NCI-H2029 (cell line): ENCODE measurements at places on chromosomes 11 and 22.
A peak's percentile ranks its signal among the peaks of the same experiment; 100 is the strongest.

DNA sequence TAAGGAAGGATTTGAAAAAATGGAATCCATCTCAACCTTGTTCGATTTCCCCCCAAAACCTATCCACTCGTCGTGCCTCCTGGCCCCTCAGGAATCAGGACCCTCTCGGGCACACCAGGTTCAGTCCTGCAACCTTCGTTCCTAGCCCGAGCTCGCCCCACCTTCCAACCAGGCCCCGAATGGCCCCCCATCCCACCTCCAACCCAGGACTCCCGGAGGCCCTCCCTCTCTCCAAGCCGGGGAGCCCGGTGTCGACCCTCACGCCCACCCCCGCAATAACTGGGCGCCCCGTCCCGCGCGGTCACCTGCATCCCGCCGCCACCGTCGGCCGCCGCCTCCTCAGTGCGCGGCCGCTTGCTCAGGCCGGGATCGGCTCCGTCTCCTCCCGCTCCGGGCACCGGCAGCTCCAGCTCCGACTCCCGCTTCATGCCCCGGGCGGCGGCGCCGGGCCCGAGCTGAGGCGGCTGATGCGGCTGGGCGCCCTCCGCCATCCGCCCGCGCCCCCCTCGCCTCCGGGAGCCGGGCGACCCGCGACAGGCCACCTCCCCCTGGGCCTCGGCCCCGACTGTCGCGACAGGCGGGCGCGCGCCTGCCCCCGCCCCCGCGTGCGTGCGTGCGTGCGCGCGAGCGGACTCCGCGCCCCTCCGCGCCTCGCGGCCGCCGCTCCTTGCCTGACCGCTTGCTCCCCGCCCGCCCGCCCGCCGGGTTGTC lies 534 bp downstream of the RBFOX2 start:
- DNase-seq = peak; percentile 28

- DNase-seq = peak; percentile 17
Observed at GRCh38 chr11:126114486-126115126, 51.9 kb upstream of the CDON start.

- DNase-seq = no peak
Observed at GRCh38 chr22:38111925-38112355, 1.5 kb upstream of the BAIAP2L2 start.

- DNase-seq = no peak
Observed at GRCh38 chr11:91904792-91905785, 319.5 kb upstream of the FAT3 start.

DNA sequence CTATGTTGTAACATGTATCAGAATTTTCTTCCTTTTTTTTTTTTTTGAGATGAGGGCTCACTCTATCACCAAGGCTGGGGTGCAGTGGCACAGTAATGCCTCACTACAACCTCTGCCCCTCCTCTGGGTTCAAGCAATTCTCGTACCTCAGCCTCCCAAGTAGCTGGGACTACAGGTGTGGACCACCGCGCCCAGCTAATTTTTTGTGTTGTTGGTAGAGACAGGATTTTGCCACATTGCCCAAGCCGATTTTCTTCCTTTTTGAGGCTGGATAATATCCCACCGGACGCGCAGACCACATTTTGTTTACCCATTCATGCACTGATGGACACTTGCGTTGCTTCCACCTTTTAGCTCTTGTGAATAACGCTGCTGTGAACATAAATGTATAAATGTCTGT lies 97.0 kb downstream of the BRD1 start:
- no peak for DNase-seq

GRCh38 chr11:118241764-118242098 lies 10.4 kb downstream of the MPZL3 start:
- no peak for DNase-seq

GRCh38 chr22:45564349-45565030 lies 61.8 kb downstream of the FBLN1 start:
- no peak for DNase-seq

- no peak for DNase-seq
Observed at GRCh38 chr11:34468209-34468841, 29.6 kb downstream of the CAT start.

DNA sequence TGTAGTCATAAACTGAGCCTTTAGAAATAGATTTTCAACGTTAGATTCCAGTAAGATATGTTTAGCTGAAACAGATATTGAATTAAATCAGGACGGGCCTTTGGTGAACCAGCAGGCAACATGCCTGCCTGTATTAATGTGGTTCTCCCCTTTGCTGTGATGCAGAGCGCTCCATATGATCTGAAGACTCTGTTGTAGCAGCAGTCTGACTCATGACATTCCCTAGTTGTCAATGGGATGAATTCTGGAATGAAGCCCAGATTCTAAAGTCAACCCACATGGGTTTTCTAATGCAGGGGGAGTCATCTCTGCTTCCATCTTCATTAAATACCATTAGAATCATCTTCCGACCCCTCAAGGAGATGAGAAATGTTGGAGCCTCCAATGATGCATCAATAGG lies 864.5 kb downstream of the NTM start:
- DNase-seq = no peak

DNA sequence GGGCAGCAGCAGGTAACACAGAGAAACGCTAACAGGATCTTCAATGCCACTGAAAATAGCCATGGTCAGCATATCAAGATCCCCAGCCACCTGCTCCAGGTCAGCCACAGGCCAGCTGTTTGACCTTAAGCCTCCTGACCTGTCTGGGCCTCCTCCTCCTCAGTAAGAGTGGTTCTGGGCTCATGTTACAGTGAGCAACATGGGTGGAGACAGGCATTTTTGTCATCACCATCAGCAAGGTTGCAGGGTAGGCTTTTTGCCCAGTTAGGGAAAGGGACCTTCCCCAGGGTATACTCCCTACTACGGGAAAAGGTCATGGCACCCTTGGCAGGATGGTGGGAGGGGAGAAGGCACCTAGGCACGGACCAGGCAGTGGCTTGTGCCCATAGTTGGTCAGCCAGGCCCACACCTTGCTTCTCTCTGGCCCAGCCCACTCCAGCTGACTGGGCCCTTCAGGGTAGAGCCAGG lies 131.8 kb upstream of the PARVA start:
- peak; percentile 56 for DNase-seq

GRCh38 chr11:11250470-11250869 lies 102.6 kb downstream of the CSNK2A3 start:
- no peak for DNase-seq

DNA sequence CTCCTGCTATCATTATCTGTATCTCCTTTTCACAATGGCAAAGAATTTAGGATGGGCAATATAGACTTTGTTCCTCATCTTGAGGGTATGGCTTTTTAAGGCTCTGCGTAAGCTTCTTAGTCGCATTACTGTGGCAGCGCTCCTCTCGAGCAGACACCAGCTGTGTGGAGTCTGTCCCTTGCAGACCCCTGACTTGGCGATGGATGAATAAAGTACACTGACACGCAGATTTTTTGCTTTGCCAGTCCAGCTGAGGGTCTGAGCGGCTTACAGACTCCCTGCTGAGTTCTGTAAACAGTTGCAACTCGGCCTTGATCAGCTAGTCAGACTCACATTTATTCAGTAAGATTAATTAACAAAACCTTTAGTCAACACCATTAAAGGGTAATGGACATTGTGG lies 390.0 kb upstream of the CNTN5 start:
- no peak for DNase-seq

DNA sequence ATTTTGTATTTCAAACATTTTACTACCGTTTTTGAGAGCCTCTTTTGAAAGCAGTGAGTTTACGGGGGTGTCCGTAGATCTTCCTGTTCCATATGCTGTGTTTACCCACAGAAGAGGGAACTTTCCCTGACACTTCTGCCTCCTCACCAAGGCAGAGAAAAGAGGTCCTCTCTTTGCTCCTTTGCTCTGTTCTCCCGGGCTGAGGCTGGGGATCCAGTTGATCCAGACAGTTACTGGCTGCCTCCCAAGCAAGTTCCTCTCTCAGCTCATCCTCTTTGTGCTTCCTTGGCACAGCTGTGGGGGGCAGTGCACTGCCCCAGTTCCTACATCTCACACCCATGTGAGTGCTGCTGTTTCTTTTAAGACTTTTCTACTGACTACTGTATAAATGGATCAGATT lies 813.7 kb downstream of the NTM start:
- no peak for DNase-seq
